ENCODE measurements at places on chromosomes 16 and 17.

DNA sequence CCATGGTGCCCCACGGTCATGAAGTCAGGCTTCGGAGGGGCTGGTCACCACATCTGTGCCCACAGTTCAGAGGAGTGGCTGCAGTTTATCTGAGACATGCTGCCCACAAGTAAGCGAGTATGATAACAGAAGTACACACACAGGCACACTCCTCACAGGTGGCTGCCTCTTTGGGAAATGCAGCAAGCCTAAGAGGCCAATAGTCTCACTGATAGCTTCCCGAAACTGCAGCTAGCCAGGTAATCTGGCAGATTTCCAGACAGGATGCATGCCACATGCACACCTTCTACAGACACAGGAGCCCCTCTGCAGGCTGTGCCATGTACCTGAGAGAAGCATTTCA is 12.6 kb upstream of the GFOD2 start:
- DNase-seq: no peak

DNA sequence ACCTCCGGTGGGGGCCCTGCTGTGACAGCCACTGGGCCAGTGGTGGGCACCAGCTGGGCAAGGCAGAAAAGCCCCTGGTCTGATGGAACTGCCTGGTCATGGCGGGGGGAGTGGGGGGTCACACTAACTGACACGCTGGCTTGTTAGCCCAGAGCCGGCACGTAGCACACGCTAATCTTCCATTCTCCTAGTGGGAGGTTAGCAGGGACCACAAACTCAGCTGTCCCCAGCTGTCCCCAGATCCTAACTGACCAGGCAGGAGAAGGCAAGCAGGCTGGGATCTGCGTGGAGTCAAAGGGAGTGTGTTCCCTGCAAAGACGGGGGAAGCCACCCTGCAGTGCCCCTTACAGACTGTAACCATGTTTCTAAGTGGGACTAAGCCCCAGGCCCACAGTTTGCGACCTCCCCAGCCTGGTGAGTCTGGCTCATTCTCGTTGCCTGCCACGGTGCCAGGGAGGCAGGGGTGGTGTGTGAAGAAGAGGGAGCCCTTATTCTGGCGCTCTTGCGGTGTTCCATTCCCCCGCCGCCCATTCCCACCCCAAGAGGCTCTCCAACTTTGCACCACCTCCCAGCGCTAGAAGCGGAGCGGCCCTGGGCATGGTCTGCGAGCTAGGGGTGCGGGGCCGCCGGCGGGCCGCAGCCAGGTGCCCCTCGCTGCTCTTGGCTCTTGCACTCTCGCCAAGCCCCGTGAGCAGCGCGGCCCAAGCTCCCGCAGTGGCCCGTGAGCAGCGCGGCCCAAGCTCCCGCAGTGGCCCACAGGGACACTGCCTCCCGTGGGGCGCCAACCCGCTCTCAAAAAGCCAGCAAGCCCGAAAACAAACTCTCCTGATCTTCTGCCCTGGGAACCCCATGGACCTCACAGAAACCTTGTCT is 12.1 kb upstream of the ZNF423 start:
- no peak for DNase-seq

DNA sequence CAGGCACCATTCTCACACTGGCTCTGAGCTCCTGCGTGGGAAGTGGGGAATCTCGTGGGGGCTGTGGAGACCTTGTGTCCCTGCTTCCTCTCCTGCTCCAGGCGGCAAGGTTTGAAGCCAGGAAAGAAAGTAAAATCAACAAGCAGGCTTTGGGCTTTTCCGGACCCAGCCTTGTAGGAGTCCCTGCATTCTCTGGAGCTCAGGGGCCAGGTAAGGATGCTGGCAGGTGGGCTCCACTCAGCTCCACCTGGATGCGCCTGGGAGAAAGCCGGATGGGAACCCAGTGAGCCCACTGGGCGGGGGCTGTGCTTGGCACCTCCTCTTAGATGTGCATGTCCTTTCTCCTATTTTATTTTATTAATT is 362.5 kb downstream of the SEC14L1 start:
- no peak for DNase-seq

DNA sequence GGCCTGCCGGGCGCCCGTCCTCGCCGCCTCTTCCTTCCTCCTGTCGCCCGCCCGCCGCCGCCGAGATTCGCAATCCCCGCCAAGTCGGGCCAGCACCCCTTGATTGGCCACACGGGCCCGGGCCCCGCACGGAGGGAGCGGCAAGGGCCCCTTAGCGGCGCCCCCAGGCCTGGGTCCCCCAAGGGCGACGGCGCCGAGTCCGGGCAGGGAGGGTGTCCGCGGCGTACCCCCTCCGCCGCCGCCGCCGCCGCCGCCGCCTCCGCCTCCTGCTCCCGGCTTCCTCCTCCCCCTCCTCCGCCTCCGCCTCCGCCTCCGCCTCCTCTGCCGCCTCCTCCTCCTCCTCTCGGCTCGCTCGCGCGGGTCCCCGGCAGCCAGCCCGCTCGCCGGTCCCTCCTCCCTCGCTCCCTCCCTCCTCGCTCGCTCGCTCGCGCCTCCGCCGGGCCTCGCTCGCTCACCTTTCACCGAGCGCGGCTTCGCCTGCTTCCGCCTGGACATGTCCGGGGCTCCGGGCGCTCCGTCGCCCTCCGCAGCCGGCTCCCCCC is 561 bp downstream of the ZNF423 start:
- DNase-seq: peak; percentile 89

DNA sequence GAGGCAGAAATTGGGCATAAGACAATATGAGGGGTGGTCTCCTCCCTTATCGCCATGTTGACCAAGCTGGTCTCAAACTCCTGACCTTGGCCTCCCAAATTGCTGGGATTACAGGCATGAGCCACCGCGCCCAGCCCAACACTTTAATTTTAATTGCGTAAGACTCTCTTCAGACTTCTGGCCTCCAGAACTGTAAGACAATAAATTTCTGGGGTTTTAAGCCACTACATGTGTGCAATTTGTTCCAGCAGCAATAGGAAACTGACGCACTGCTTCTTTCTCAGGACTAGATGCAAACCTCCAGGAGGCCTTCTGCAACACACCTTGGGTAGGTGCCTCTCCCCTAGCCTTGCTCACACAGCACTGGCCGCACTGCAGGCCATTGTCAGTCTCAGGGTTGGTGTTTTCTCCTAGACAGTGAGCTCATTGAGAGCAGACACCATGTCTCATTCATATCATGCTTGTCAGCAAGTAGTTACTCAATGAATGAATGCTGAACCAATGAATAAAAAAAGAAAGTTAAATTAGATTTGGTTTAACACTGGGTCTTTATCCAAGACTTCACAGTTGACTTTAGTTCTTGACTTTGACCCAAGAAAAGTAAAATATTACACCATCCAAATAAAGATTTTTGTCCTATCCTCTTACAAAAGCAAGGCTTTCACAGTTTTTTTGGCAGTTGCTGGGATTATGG is 5.5 kb upstream of the ACSF2 start:
- DNase-seq: no peak

DNA sequence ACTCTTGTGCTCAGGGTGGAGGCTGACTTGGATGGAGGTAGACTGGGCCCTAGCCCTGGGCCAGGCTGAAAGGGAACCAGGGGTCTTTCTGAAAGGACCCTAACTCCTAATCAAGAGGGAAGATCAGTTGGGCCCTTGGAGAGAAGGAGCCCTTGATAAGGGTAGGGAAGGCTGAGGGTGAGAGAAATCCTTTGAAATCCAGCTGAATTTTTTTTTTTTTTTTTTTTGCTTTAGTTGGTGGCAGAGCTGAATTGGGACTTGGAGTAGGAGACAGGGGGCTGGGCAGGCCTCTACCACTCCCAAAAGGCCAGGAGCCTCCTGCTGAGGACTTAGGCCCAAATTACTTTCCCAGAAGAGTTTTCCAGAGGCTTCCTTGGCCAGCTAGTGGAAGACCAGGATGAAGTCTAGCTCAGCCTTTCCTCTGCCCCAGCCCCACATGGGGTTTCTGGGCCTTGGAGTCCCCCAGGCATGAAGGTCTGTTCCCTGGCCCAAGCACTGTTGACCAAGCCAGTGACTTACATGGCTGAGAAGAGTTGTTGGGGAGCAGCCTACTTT is 643 bp upstream of the HOXB3 start:
- DNase-seq: no peak

- no peak for DNase-seq
Measured at GRCh38 chr16:66569827-66570405, 3.7 kb downstream of the CMTM1 start.

DNA sequence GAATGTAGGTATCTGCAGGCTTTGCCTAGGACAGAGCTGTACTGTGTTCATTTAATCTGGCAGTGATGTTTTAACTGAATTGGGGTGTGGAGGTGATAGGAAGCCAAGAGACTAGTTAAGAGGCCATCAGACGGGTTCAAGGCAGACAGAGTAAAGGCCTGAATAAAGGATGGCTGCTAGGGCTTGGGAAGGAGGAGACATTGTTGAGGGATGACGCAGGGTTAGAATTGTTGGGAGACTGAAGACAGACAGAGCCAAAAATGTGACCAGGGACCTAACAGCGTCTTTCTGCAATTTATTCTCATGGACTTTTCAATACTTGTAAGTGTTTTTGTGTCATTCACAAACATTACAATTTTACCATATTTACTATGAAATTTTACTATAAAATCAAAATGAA is 48.6 kb upstream of the MYH10 start:
- DNase-seq: no peak

DNA sequence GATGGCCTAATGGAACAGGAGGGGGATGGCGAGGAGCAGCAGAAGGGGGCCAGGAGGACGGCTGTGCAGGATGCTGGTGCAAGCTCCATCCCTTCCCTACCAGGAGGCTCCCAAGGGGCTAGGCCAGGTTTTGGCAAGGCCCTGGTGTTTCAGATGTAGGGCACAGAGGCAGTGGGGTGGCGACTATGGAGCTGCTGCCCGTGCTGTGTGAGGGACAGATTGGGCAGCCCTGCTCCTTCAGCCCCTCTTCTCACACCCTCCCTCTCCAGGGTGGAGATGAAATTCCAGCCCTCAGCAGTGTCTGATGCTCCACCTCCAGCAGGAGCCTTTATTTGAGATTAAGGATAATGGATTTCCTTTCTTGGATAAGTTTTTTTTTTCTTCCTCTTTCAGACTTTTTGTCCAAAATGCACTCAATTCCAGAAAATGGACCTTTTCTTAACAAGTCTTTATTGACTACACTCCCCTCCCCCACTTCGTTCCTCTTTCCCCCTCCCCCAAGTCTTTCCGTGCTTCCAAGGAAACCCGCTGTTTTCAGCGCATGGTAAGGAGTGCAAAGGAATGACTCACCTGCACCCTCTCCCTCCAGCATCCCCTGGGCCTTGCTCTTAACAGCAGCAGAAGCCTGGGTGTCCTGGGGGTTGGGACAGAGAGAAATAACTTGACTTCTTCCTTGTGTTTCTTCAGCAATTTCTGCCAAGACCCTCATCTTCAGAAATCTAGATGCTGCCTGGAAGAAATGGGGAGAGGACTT is 95.2 kb downstream of the CCDC182 start:
- no peak for DNase-seq

- DNase-seq: no peak
Measured at GRCh38 chr17:81265576-81265975, 26.5 kb downstream of the NDUFAF8 start.

GRCh38 chr16:88923926-88924833 is 52.8 kb downstream of the CBFA2T3 start:
- DNase-seq: no peak

GRCh38 chr16:28261942-28262341 is 30.4 kb upstream of the SBK1 start:
- DNase-seq: no peak

GRCh38 chr17:61551255-61551742 is 39.7 kb downstream of the NACA2 start:
- DNase-seq: no peak

- DNase-seq: no peak
Measured at GRCh38 chr17:81097943-81098308, 63.0 kb downstream of the BAIAP2 start.

GRCh38 chr16:66651474-66651765 is 45.1 kb downstream of the CMTM4 start:
- DNase-seq: no peak

DNA sequence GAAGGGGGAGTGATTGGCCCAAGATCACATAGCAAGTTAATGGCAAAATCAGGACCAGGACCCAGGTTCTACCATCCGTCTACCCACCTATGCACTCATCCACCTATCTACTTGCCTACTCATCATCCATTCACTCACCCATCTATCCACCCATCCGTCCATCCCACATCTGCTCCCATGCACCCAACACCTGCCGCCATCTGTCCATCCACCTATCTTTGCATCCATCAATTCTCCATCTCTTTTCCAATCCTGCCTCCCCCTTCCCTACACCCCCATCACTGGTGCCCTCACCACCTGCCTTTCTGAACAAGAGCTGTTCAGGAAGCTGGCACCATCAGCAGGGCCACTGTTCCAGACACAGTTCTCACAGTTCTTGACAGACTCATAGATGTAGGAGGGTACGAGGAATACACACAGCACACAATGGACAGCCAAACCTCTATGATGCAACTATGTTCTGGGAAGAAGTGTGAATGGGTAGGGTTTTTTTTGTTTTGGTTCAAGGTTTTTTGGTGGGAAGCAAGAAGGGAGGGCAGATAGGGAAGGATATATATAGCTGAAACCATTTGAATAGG is 4.5 kb downstream of the SAMD14 start:
- DNase-seq: no peak

- DNase-seq: no peak
Measured at GRCh38 chr17:72691586-72691985, 400.9 kb downstream of the SLC39A11 start.

DNA sequence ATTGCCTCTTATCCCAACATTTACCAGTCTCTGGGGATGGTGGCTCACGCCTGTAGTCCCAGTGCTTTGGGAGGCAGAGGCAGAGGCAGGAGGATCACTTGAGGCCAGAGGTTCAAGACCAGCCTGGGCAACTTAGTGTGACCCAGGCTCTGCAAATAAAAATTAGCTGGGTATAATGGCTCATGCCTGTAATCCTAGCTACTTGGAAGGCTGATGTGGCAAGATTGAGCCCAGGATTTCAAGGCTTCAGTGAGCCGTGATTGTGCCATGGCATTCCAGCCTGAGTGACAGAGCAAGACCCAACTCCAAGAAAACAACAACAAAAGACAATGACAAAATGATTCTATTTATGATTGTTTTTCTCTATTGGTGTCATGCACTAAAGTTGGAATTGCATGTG is 244.9 kb downstream of the RBFOX1 start:
- no peak for DNase-seq

- DNase-seq: no peak
Measured at GRCh38 chr17:42779936-42780850, at the start of gene WNK4. TSS of gene WNK4 (plus strand) at chr17:42780610. CDS start at chr17:42780699, 89 bp downstream.

- DNase-seq: no peak
Measured at GRCh38 chr16:67246081-67246755, 1.1 kb downstream of the FHOD1 start.

DNA sequence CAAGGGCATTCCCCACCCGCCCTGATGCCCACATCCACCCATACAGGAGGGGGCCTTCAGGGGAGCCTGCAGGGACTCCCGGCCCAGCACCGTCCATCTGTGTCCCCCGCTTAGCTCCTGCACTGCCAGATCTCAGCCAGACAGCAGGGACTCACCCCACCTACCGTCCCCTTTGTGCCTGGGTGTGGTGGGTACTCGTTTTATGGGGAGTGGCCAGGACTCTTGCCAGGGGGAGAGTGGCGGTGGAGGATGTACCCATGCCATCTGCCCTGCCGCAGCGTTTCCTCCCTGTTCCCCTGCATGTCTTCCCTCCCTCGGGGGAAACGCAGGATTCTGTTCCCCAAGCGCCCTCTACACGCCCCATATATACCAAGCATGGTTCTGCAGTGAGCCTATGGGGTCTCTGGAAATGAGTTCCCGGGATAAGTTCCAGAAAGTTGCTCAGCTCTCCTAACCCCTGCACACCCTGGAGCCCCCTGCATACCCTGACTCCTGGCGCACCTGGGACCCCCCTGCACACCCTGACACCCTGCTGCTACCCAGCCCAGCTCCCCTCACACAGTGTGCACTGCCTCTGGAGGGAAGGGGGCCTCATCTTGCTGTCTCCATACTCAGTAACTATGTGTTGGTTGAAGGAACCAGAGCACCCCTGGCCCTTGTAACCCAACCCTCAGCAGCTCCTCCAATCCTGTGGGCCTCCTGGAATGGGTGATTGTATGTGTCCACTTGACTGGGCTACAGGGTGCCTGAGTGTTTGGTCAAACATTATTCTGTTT is 4.2 kb upstream of the MAFG start:
- DNase-seq: no peak
